Vagina (tissue), 2 donors: ENCODE measurements at places on chromosomes 13 and 19.
A peak's percentile ranks its signal among the peaks of the same experiment; 100 is the strongest.

DNA sequence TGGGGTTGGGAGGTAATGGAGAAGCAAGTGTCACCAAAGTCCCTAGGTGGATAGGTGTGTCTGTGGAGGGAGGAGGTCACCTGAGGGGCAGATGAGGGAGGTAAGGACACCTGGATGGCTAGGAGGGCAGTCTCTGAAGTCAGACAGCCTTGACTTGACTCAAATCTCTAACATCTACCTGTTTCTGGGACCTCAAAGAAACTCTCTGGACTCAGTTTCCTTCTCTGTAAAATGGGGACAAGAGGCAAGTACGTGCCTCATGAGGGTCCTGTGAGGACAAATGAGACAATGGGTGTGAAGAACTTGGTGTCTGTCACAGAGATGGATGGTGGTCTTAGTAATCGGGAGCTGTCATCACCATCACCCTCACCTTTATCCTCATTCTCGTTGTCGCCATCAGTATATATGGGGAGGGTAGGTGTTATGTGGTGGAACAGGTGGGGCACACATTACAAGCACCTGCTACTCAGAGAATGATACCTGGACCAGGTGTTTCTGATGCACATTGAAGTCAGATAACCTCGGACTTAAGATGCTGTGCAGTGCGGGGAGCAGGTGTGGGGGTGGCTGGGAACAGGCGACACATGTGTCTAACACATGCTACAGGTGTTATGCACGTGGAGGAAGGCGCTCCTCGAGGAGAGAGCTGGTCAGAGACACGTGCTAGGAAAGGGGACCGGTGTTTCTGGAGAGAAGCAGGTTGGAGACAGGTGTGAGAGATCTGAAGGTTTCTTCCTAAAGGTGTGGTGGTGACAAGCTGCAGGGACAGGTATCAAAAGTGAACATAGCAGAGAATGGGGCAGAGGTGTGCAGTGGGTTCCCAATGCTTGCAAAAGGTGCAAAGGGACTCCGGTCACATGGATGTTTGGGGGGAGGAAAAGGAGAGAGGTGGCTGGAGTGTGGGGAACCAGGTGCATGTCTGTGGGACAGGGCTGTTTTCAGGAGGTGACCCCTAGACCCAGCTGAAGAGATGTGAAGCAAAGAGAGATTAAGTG is 3.8 kb downstream of the ERFL start:
- DNase-seq: no peak

DNA sequence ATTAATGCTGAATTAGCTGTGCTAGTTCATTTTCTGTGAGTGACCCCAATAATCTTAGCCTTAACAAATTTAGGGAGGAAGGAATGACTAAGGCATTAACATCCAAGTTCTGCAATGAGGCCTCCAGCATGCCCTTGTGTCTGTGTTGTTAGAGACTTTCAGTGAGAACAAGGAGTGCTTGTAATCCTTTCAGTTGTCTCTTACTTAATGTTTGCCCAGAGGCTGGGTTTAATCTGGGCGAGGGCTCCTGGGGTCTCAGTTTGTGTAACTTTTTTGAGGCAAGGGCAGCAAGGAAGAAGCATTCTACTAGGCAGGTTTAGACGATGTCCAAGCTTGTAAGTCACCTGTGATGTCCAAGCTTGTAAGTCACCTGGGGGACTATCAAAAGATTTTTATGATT is 24.3 kb downstream of the CCNA1 start:
- no peak for DNase-seq

- no peak for DNase-seq
These were observed 1242.6 kb downstream of the DIAPH3 start for GRCh38 chr13:58921129-58921528.

GRCh38 chr13:33134213-33134612 is 118.0 kb downstream of the KL start:
- no peak for DNase-seq

- DNase-seq: no peak
These were observed 4.9 kb downstream of the UCHL3 start for GRCh38 chr13:75554464-75554863.

GRCh38 chr13:35994131-35994966 is 136.8 kb downstream of the DCLK1 start:
- DNase-seq: peak; percentile 84

DNA sequence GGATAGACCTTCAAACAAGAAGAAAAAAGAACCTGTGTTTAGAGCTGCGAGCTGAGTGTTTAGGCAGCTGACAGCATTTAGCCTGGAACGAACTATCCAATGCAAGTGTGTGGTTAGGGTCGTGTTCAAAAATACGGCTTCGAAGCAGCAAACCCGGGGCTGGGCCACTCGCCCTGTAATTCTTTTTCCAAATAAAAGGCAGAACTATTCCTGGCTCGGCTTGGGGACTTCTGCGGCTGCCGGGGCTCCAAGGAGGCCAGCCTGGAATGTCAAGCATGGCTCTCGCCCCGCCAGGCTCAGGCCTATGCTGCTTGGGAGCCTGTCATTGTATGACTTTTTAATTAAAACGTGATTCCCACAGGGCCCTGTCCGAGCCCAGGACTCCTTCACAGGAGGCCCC is 51.7 kb upstream of the KLF2 start:
- no peak for DNase-seq

DNA sequence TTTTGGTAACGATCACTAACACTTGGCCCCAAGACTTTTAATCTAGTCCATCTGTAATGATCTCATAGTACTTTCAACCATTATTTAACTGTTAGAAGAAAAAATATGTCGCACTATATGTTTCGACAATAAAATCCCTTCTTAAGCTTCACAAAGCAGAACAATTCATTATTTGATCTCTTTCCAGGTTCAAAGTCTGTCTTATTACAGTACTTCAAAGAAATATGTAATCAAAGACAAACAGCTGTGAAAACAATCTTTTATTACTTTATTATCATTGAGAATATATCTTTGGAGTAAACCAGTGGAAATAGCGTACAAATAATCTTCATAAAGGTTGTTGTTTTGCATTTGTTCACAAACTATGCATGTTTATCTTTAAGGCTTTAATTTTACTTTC is 93.5 kb downstream of the DACH1 start:
- DNase-seq: no peak

DNA sequence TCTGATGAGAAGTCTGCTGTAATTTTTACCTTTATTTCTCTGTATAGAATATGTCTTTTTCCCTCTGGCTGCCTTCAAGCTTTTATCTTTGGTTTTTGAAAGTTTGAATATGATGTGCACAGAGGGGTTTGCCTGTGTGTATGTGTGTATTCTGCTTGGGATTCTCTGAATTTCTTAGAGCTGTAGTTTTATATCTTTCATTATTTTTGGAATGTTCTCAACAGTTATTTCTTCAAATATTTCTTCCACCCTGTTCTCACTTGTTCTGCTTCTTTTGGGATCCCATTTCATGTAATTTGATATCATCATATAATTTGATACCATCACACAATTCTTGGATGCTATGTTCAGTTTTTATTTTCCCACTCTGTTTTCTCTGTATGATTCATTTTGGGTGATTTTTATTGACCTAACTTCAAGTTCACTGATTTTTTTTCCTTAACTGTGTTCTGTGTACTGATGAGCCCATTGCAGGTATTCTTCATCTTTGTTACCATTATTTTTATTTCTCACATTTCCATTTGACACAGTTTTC is 7.5 kb downstream of the COG3 start:
- no peak for DNase-seq

DNA sequence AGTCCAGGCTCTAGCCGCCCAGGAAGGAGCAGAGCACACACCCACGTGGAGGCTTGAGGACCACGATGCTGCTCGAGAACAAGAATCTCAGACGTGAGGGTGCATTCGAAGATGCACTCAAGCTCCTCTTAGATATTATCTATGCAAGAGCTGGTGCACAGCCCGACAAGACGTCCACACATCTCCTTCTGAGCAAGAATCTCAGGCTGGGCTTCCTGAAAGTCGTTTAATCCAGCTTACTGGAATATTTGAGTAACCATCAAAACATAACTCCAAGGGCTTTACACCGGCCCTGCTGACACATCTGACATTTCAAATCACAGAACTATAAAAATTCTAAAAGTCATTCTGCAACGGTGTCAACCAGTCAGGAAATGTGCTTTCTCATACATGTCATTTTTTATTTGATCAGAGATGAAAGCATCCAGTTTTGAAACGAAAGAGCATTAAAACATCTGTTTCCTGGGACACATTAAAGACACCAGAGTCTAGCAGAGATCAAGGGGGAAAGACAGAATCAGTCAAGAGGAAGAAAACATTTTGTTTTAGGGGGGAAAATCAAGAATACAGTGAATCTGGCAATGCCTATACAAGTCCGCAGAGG is 177.7 kb upstream of the IRS2 start:
- no peak for DNase-seq

GRCh38 chr13:77479326-77479725 is 56.2 kb upstream of the SCEL start:
- no peak for DNase-seq

DNA sequence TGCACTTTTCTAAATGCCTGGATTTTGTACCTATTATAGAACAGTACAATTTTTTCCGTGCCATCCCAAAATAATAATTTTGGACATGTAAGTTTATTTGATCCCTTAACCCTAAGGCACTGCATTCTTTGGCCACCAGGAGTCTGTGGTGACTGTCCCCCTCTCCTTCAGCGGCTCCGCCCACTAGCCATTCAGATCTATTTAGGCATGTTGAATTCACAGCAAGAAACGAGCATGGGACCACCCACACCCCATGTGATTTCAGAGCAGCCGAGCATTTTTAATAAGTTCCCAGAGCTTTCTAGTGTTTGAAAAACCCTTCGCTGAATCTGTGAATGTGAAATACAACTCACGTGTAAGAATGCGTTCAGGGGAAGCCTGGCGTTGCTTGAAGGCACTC is 567.5 kb downstream of the MYO16 start:
- no peak for DNase-seq

DNA sequence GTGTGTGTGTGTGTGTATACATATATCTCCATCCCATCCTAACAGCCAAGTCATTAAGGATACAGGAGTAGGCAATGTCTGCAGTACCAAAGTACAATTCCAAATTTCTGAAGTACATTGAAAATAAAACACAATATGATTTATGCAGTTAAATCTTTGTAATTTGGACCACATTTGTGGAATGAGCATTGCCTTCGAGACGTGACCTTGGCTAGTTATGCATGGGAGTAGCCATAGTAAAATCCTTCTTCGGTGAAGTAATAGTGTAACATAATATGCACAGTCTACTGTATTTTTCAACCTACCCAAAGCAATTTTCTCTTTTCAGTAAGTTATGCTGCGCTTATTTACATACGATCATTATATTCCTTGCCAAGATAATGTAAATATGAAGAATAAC is 665.7 kb upstream of the GPC6 start:
- DNase-seq: no peak

DNA sequence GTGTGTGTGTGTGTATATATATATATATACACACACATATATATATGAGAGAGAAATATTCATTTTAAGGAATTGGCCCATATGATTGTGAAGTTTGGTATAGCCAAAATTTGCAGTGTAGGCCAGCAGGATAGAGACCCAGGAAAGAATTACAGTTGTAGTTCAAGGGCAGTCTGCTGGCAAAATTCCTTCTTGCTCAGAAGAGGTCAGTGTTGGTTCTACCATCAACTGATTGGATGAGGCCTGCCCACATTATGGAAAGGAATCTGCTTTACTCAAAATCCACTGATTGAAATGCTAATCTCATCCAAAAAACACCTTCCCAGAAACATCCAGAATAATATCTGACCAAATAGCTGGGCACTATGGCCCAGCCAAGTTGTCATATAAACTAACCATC is 24.0 kb downstream of the RNF6 start:
- DNase-seq: no peak

GRCh38 chr13:30120133-30120822 is 187.1 kb downstream of the KATNAL1 start:
- DNase-seq: no peak

GRCh38 chr19:15107061-15108010 is at the start of gene SYDE1:
SYDE1 (plus strand) TSS chr19:15107401; CDS start chr19:15107434, 33 bp downstream.
- no peak for DNase-seq
